ENCODE measurements at places on chromosomes 11 and 22.
A peak's percentile ranks its signal among the peaks of the same experiment; 100 is the strongest.

DNA sequence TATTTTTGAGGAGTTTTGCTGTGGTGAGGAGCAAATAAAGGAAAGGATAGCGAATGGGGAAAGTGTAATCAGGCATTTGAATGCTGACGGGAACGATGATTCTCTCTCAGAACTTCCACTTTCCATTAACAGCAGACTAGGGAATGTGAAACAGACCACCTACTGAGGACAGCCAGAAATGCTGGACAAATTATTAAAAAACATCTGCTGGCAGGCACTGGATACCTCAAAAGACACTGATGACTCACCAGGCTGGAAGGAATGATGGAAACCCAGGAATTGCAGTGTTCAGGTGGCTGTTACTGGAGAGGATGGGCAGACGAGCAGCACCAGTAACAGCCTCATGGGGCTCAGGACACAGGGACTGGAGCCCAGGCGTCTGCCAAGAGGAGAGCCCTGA is 33.4 kb downstream of the PLA2G6 start:
- peaks cover 12% of the 10 kb centered on the region for H3K36me3 ChIP-seq
- no peak overlapping the region for H3K27ac ChIP-seq
- DNase-seq: no peak
- peaks cover 27% of the 10 kb centered on the region for H3K4me1 ChIP-seq
- no peak overlapping the region for H3K4me3 ChIP-seq

GRCh38 chr11:79285756-79286155 is 155.1 kb downstream of the TENM4 start:
- DNase-seq: no peak
- H3K4me1 ChIP-seq: no peaks in the 10 kb centered on the region
- H3K36me3 ChIP-seq: no peaks in the 10 kb centered on the region
- no peak overlapping the region for H3K4me3 ChIP-seq

- peaks cover 18% of the 10 kb centered on the region for H3K36me3 ChIP-seq
These were observed 3.5 kb downstream of the CASTOR1 start for GRCh38 chr22:30285846-30286200.

GRCh38 chr22:38487946-38488345 is 18.2 kb downstream of the DDX17 start:
- DNase-seq: no peak
- no peak overlapping the region for H3K4me3 ChIP-seq
- peaks cover 47% of the 10 kb centered on the region for H3K4me1 ChIP-seq

- peaks cover 45% of the 10 kb centered on the region for H3K27me3 ChIP-seq
- peak; percentile 71 for DNase-seq
- H3K27ac ChIP-seq: peak overlapping the region; percentile 55
- H3K4me1 ChIP-seq: peaks cover 15% of the 10 kb centered on the region
- peak overlapping the region; percentile 89 for H3K4me3 ChIP-seq
These were observed 874 bp downstream of the ZFTA start for GRCh38 chr11:63767565-63768236.

GRCh38 chr11:96523656-96524055 is 133.8 kb downstream of the JRKL start:
- no peaks in the 10 kb centered on the region for H3K4me1 ChIP-seq
- no peak overlapping the region for H3K4me3 ChIP-seq
- DNase-seq: no peak

DNA sequence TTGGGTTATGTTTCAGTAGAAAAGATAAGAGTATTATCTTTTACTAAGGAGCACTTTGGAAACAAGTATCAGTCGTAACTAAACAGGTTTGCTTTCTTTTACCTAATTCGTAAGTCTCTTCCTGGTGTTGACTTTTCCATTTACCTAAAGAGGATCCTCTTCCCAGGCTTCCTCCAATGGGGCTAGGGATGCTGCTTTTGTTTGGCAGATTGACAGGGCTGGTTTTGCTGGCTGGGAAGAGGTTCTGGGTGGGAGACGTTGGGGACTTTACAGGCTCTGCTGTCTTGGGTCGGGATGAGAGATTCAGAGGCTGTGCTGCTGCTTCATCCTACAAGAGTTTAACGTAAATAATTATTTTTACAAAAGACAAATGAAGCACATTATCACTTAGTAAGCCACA is 306.7 kb downstream of the SOX6 start:
- H3K36me3 ChIP-seq: no peaks in the 10 kb centered on the region
- no peak overlapping the region for H3K27ac ChIP-seq
- DNase-seq: no peak
- no peak overlapping the region for H3K4me3 ChIP-seq
- no peaks in the 10 kb centered on the region for H3K4me1 ChIP-seq

- no peak overlapping the region for H3K27ac ChIP-seq
- H3K4me1 ChIP-seq: no peaks in the 10 kb centered on the region
- DNase-seq: no peak
- H3K36me3 ChIP-seq: peaks cover 20% of the 10 kb centered on the region
- H3K27me3 ChIP-seq: no peaks in the 10 kb centered on the region
These were observed 9.4 kb downstream of the DPP3 start for GRCh38 chr11:66489636-66490035.

DNA sequence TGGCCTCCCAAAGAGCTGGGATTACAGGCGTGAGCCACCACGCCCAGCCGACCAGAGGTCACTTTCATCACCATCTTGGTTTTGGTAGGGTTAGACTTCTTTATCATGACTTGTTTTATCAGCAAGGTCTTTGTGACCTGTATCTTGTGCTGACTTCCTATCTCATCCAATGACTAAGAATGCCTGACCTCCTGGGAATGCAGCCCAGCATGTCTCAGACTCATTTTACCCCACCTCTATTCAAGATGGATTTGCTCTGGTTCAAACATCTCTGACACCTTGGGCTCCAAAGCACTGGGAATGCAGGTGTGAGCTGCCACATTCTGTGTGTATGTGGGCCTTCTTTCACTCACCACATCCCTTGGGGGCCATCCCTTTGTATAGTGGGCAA is 5.1 kb upstream of the TALDO1 start:
- no peak for DNase-seq
- H3K4me1 ChIP-seq: peaks cover 22% of the 10 kb centered on the region
- H3K27me3 ChIP-seq: peaks cover 34% of the 10 kb centered on the region
- no peaks in the 10 kb centered on the region for H3K36me3 ChIP-seq
- H3K4me3 ChIP-seq: no peak overlapping the region

GRCh38 chr11:74256378-74257133 is 54.9 kb downstream of the P4HA3 start:
- H3K36me3 ChIP-seq: peaks cover 6% of the 10 kb centered on the region
- no peaks in the 10 kb centered on the region for H3K27me3 ChIP-seq
- no peak overlapping the region for H3K27ac ChIP-seq
- no peak for DNase-seq
- H3K4me3 ChIP-seq: no peak overlapping the region

DNA sequence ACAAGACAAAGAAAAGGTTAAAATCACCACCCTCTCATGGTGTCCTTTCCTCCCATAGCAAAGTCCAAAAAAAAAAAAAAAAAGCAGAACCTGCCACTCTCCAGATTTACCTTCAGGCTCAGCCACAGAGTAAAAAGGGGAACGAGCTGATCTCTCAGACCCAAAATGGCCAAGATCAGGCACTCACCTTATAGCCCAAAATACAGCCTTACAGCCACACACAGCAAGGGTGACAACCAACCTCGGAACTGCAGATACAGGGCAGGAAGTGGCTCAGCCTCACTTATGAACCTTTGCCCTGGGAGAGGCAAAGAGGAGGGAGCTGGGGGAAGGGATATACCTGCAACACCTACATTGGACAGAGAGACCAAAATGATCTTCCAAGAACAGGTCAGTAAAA is 4.5 kb downstream of the FHIP1B start:
- H3K36me3 ChIP-seq: peaks cover 9% of the 10 kb centered on the region
- no peaks in the 10 kb centered on the region for H3K27me3 ChIP-seq
- peaks cover 49% of the 10 kb centered on the region for H3K4me1 ChIP-seq

- DNase-seq: no peak
- no peaks in the 10 kb centered on the region for H3K4me1 ChIP-seq
- H3K36me3 ChIP-seq: no peaks in the 10 kb centered on the region
- H3K27me3 ChIP-seq: peaks cover 4% of the 10 kb centered on the region
These were observed 243.4 kb upstream of the PLET1 start for GRCh38 chr11:112504056-112504455.

DNA sequence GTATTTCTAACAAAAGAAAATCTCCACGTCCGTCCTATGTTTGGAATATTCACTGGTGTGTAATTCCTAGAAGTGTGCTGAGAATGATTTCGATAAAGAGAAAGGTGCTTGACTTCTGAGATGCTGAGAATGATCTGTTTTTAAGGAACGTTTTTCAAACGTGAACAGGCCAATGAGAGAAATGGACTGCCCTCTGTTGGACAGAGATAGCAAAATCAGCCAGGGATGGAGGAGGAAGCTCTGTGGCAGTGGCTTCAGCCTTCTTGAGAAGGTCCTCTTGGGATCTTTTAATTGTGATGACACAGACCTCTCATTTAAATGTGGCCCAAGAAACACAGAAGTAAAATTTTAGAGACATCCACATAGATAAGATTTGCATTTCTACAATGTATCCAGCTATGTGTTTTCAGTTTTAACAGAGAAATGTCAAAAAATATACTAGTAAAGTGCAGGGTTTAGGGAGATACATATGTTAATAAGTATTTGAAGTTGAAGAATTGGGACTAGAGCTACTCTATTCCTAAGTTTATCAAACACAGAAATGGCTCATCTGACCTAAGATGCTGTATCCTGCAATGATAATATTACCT is 84.0 kb upstream of the RCN1 start:
- H3K4me3 ChIP-seq: no peak overlapping the region
- peaks cover 28% of the 10 kb centered on the region for H3K27me3 ChIP-seq
- H3K36me3 ChIP-seq: no peaks in the 10 kb centered on the region
- no peak overlapping the region for H3K27ac ChIP-seq

- no peaks in the 10 kb centered on the region for H3K36me3 ChIP-seq
- no peak for DNase-seq
- no peaks in the 10 kb centered on the region for H3K4me1 ChIP-seq
These were observed 10.1 kb downstream of the MUC2 start for GRCh38 chr11:1084561-1085439.

DNA sequence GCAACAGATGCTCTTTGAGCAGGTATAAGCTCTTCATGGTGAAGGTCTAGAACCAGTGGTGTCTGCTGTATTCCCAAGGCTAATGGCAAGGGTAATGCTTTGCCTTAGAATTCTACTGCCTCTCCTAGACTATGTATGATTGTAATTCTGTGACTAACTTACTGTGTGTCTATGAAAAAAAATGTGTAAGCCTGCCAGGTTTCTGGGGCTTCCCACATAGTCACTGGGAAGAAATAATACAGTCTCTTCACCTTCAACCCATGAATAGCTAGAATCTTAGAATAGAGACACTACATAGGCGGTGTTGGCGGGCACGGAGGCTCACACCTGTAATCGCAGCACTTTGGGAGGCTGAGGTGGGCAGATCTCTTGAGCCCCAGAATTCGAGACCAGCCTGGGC is 84.1 kb downstream of the C11orf91 start:
- peaks cover 4% of the 10 kb centered on the region for H3K27me3 ChIP-seq
- no peak for DNase-seq
- H3K27ac ChIP-seq: no peak overlapping the region
- H3K36me3 ChIP-seq: no peaks in the 10 kb centered on the region
- H3K4me3 ChIP-seq: no peak overlapping the region
- no peaks in the 10 kb centered on the region for H3K4me1 ChIP-seq

DNA sequence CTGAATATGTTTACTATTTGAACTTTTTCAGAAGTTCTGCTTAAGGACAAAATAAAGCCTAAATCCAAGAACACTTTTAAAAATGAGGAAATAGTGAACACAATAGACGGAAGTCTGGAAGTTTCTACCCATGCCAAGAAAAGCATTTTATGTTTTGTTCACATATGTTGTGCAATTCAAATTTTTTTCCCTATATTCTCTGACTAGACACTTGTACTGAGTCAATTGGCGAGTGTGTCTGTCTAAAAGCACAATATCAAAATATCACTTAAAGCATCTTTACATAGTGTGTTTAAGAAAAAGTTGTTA is 29.2 kb downstream of the INCENP start:
- no peak overlapping the region for H3K27ac ChIP-seq
- DNase-seq: no peak
- no peak overlapping the region for H3K4me3 ChIP-seq
- H3K27me3 ChIP-seq: peaks cover 5% of the 10 kb centered on the region

DNA sequence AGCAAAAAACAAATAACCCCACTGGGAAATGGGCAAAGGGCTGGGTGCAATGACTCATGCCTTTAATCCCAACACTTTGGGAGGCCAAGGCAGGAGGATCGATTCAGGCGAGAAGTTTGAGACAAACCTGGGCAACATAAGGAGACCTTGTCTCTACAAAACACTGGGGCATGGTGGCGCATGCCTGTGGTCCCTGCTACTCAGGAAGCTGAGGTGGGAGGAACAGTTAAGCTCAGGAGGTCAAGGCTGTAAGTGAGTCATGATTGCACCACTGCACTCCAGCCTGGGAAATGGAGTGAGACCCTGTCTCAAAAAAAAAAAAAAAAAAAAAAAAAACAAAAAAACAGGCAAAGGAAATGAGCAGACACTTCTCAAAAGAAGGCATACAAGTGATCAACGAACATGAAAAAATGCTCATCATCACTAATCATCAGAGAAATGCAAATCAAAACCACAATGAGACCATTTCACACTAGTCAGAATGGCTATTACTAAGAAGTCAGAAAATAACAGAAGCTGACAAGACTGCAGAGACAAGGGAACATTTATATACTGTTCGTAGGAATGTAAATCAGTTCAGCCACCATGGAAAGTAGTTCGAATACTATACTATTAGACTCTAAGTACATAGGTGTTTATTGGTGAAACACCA is 48.2 kb upstream of the SMCO4 start:
- no peaks in the 10 kb centered on the region for H3K36me3 ChIP-seq
- peaks cover 5% of the 10 kb centered on the region for H3K4me1 ChIP-seq
- H3K27me3 ChIP-seq: peaks cover 13% of the 10 kb centered on the region
- H3K27ac ChIP-seq: no peak overlapping the region
- no peak for DNase-seq
- H3K4me3 ChIP-seq: no peak overlapping the region

Measured in activated naive CD4-positive, alpha-beta T cell treated with anti-CD3 and anti-CD28 coated beads, Interleukin-2, amount 10 ng/mL, durations not matched to agents 7 days and 5 days (primary cell).